ENCODE measurements at places on chromosomes 6 and 20. TPM values are rescaled to one million over a fixed set of nuclear protein-coding genes. Genes with fewer than 3 reads are reported as not detected.

The PROKR2 gene
- not detected for total RNA-seq

The LST1 gene
- 9.2 TPM for total RNA-seq

GRCh38 chr6:29651413-29652197 is 5.3 kb upstream of the MOG start:
- no peak for DNase-seq

DNA sequence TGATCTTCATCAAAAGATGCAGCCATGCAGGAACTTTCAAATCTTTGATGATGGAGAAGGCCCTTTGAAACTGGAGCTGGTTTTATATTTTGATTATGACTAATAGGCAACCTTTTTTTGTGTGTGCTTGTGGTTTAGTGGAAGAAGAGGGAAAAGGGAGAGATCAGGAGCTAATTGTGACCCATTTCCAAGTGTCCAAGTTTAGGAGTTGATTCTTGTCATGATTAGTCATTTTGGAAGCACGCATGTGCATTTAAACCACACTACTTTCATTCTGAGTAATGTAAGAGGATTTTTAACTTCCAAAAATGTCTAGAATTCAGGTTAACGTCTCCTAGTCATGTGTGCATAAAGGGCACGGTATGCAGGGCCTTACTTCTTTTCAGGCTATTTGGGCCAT is 3.5 kb downstream of the FOXO3 start:
- DNase-seq = no peak

The SH3BGRL2 gene
- 145 TPM for total RNA-seq

GRCh38 chr20:3115190-3116107 is 30.9 kb upstream of the AVP start:
- no peak for DNase-seq

- no peak for DNase-seq
Observed at GRCh38 chr6:144820270-144820669, 535.1 kb downstream of the UTRN start.

- DNase-seq = no peak
Observed at GRCh38 chr20:48205786-48206185, 420.5 kb upstream of the SULF2 start.

DNA sequence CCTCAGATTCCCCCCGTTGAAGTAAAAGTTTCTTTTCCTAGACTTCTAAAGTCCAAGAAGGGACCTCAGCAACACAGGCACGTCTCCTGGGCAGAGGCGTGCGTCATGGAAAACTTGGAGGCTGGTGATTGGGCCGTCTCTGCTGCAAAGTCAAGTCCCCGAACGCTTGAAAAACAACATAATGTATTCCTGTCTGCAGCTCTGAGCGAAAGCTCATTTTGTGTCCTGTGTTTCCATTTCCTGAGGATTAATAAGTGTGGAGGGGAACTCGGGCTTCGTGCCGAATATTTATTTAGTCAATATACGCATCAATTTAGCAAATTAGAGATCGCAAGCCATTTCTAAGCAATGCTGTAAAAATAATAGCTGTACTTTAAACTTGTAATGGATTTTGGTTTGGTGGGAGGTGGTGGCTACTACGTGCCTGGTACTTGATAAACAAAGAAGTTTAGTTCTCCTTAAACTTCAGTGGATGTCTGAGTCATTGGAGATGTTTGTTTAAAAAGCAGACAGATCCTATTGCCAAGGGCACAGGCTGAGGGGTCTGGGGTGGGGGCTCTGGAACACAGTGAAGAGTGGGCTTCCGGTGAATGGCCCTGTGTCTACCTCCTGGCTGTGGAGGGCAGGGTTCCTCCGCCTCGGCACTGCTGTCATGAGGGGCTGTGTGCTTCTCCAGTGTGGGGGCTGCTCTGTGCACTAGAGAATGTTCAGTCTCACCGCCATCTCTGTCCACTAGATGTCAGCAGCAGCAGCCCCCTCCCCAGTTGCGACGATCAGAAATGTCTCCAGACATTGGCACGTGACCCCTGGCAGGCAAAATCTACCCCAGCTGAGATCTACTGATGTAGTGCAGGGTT is 21.8 kb downstream of the PCK1 start:
- no peak for DNase-seq

- no peak for DNase-seq
Observed at GRCh38 chr20:19756761-19757486, 1.1 kb upstream of the RIN2 start.

GRCh38 chr6:24744911-24745310 is 26.0 kb upstream of the C6orf62 start:
- DNase-seq = no peak

DNA sequence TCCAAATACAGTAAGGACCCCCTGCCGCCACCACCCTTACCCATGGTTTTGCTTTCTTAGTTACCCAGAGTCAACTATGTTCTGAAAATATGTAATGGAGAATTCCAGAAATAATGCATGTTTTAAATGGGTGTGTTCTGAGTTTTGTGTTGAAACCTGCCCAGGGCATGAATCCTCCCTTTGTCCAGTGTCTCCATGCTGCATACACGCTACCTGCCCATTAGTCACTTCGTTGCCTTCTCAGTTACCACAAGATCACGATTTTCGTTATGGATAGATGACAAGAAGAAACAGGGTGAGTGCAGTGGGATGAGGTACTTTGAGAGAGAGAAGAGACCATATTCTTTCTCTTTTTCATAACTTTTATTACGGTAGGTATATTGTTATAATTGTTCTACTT is 10.6 kb downstream of the FARS2 start:
- DNase-seq = no peak

The CCDC167 gene
- 31.8 TPM for total RNA-seq

The CST7 gene
- 1.1 TPM for total RNA-seq

The E2F1 gene
- 23.3 TPM for total RNA-seq

DNA sequence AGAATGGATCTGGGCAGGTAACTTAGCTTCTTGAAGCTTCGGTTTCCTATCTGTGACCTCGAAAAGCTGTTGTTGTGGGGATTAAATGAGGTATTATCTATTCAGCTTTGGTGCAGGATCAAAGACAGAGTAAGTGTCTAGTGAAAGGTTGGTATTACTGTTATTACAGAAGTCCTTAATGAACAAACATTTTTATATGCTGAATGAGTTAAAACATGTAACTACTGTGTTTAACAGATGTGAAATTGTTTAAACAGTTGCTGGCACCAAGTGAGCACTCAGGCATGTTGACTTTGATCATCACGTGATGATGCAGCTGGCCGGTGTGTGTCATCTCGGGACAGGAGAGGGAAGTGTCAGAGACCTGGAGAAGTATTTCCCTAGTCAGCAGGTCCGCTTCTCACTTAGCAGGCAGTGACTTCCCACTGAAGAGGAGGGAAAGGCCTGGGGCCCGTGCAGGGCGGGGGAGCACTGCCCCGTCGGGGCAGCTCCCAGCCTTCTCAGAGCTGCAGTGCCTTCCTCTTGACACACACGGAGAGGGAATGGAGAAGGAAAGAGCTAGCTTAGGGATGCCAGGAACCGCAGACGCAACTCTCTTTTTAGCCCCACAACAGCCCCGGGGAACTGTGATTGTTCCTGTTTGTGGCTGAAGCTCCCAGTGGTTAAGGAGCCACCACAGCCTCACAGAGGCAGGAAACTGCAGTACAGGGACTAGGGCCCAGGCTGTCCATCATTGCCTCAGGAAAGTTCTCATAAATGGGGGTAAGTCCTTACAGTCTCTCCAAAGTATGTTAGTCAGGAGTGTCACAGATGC is 18.0 kb downstream of the TUBB2A start:
- DNase-seq = peak; percentile 85

DNA sequence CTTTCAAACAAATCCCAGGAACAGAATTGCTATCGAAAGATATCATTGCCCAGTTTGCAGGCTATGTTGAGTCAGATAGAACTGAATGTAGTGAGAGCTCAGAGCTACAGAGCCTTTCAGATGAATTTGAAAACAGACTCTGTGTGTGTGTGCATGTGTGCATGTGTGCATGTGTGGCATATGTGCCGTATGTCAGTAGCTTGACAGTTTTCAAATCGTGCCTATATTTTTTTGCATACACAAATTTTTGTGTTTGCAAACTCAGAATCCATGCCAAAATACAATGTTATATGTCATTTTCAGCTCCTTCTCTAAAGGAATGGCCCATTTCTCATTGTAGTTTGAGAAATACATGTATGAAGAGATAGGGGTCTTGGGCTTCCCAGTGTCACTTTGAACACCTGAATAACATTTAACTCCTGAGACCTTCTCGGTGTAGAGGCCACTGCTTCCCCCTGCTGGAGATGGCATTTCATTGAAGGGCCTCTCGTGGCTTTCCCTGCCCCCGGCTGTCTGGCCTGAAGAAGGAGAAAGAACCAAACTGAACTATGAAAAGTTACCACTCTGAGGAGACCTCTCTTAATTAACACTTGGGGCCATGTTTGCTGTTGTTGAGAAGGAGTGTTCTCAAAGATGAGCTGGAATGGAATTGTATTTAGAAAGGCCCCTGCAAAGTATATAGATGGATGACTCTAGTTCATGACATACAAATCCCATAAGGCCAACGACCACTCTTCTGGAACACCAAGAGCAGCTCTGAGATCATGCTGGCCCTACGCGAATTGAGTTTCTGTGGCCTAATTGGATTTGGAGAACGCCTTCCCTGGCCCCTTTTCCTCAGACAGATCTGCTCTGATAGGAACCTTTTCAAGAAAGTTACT is 58.7 kb downstream of the VAPB start:
- peak; percentile 53 for DNase-seq
